Karpas-422 (cell line): ENCODE measurements at places on chromosomes 12 and 14. TPM values are rescaled to one million over a fixed set of nuclear protein-coding genes. Genes with fewer than 3 reads are reported as not detected.
A peak's percentile ranks its signal among the peaks of the same experiment; 100 is the strongest.

DNA sequence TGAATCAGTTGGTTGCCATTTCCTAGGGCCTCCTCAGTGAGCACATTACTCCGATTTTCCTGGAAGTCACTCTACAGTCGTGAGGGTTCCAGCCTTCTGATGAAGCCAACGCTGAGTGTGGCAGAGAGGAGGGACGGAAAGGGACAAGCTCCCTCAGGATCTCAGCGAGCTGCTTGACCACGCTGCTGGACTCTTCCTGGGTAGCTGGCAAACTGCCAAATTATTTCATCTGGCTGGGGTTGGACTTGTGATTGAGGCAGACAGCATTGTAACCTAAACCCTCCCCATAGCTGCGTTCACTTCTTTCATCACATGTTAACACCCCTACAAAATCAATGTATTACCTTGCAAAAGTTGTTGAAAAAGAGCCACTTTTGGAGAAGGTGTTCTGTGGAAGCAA is 69.6 kb upstream of the CHST11 start:
- no peak for DNase-seq

DNA sequence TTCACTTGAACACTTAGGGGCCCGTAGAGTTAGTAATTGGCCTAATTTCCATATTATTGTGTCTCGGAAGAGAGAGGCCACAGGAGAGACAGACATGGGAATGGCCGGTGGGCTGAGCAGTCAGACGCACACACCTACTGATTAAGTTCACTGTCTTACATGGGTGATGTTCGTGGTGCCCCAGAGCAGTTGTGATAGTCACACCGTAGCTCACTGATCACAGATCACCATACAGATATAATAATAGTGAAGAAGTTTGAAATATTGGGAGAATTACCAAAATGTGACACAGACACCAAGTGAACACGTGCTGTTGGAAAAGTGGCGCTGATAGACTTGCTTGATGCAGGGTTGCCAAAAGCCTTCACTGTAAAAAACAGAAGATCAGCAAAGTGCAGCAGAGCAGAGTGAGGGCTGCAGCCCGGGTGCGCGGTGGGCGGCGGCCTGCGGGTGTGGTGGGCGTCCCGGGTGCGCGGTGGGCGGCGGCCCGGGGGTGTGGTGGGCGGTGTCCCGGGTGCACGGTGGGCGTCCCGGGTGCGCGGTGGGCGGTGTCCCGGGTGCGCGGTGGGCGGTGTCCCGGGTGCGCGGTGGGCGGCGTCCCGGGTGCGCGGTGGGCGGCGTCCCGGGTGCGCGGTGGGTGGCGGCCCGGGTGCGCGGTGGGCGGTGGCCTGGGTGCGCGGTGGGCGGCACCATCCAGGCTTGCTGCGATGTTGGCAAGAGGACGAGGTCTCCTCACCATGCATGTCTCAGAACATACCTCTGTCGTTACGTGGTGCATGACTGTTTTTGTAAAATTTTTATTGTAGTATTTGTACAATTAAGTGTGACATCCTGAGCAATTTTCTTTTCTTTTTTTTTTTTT is 34.3 kb upstream of the TEX22 start:
- DNase-seq, result peak; percentile 59

NID2 gene
- not detected in 2 replicates for total RNA-seq

SLC8A3 gene
- total RNA-seq, result not detected in 2 replicates

DNA sequence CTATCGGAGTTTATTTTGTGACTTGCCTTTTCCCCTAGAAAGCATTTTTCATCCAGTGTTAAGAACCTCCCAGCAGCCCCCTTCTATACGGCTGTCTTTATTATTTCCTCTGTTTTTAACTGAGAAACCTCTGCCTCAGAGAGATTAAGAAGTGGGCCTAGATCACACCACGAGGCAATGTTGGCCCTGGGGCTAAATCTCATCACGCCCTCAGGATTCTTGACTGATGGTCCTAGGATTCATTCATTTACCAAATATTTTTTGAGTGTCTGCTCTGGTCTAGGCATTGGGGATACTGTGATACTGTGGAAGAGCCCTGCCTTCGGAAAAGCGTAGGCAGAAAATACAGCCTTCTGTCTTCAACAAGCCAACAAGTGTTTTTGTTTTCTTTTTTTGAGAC is 42.1 kb downstream of the C14orf132 start:
- DNase-seq, result no peak

GRCh38 chr12:122067548-122067947 is 11.0 kb upstream of the MLXIP start:
- no peak for DNase-seq

FAM181A gene
- total RNA-seq, result not detected in 2 replicates

- DNase-seq, result no peak
Observed at GRCh38 chr12:108298761-108299275, 40.3 kb downstream of the CMKLR1 start.
